ENCODE measurements at places on chromosomes 3 and 15.

DNA sequence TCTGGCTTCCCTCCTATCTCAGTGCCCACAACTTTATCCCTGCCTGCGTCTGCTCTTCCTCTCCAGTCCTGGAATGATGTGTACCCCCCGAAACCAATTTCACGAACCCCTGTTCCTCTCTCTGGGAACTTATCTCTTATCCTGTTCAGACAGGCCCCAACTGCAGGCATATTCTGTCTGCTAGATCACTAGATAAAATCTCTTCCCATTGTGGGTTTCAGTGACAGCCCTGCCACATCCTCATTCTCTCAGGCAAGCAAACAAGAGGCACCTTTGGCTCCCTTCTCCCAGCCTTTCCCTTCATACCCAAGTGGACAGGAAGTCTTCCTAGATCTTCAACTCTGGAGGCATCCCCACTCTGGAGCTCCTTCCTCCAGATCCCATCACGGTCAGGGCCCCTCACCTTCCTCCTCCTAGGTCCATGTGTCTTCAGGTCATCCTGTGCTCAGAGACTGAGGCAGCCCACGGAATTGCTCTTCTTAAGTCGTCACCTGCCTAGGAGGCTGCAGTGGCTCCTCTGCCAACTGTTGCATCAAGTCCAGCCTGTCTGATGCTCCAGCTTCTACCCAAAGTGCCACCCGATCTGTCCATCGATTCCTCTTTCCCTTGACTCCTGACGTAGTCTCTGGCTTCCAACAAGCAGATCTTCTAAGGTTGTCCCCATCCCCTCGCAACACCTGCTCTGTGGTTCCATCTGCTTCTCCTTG is 190.8 kb downstream of the SLCO3A1 start:
- no peak for DNase-seq

DNA sequence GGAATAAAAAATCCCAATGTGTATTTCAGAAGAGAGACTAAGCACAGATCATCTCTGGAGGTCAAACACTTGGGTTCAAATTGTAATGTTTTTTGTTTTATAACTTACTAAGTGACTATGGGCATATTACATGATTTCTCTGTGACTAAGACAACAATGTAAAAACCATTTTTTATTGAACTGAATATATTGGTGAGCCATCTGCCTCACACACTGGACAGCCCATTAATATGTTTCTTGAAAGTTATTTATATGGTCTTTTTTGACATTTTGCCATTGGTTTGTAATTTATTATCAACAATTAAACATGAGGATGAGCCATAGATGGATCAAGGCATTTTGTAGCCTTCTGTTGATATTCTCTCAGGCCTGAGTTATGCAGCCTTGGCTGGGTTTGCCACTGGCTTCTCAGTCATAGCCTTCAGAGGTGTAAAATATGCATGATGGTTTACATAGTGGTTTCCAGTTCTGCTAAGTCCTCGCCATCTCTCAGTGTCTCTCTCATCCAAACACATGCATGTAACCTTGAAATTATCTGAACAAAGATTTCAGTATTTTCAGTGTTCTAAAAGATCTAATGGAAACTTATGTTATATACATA is 997.2 kb downstream of the DIPK2A start:
- no peak for DNase-seq

DNA sequence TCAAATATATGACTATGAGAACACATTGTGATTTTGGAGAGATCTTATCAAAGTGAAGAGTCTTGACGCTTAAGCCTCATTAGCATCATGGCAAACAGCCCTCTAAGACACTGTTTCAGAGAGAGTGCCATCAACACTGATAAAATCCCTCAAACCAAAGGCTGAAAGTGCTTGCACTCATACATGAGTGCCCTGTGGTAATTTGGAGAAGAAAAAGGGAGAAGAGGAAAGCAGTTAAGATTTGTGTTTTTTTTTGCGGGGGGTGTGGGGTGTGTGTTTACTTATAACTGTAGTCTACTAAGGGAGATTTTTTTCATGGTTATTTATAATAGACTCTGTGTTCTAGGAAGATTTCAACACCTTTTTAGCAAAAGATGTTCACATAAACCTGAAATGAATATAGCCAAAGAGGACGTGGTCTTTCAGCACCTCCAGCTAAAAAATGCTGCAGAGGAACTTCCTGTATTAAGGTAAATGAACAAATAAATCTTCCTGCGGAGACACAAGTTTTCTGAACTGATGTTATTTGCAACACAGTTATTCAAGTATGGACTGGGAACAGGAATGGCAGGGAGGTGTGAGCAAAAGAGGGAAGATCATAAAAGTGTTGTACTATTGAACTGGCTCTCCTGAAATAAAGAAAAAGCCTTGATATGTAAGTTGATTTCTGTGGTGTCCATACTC is 81.9 kb upstream of the TGFBR2 start:
- no peak for DNase-seq

DNA sequence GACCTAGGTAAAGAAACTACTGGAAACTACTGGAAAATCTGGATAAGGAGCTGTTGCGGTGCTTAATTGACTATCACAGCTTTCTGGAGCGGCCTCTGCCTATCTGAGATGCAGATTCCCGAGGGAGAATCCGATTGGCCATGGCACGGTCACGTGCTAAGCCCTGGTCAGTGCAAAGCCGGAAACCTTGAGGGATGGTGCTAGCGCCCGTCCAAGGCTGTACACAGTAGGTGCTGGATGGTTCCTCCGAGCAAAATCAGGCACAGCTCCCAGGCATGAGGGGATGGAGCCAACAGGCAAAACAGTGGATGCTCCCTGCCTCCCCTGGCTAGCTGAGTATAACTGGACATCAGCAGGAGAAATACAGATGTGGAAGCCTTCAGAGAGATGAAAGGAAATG is 238.7 kb upstream of the HES1 start:
- no peak for DNase-seq

DNA sequence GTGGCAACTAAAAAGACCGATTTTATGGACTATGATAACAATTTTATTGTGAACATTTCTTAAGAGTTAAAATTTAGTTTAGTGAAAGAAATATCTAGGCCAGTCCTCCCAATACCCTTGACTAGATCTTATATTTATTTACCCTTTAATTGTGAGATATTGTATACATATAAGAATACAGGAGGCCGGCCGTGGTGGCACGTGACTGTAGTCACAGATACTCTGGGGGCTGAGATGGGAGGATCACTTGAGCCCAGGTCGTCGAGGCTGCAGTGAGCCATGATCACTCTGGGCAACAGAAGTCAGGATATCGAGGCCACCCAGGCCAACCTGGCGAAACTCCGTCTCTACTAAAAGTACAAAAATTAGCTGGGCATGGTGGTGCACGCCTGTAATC is 756 bp upstream of the RMDN3 start:
- no peak for DNase-seq

GRCh38 chr15:101397521-101398003 is 91.9 kb downstream of the PCSK6 start:
- DNase-seq, result no peak

Data from SHP77 treated with DMSO at 0.1 percent for 48 hours (cell line).